Stimulated activated CD8-positive, alpha-beta memory T cell treated with anti-CD3 and anti-CD28 coated beads, Interleukin-4, amount 100 ng/mL, for 1 hour (primary cell): ENCODE measurements at places on chromosomes 12 and 14.

GRCh38 chr14:64170181-64170580, 124.0 kb downstream of the ESR2 start:
- DNase-seq: no peak

DNA sequence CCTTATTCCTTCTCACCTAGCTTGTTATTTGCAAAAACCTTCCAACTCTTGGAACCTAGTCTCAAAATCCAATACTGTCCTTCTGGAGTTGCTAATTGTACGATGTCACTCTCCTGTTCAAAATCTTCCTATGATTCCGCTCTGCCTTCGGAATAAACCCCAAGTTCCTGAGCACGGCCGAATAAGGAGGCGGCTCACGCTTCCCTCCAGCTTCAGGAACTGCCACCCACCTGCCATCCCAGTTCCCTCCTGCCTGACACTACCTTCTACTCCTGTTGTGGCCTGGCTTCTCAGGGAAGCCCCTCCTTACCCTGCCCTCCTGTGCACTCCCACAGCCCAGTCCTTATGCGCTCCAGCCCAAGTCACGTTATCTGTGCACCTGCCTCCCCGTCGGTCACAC, 73.2 kb downstream of the SETD3 start:
- no peak for DNase-seq

- no peak for DNase-seq
Observed at GRCh38 chr12:14773685-14774073, 29.6 kb downstream of the WBP11 start.

DNA sequence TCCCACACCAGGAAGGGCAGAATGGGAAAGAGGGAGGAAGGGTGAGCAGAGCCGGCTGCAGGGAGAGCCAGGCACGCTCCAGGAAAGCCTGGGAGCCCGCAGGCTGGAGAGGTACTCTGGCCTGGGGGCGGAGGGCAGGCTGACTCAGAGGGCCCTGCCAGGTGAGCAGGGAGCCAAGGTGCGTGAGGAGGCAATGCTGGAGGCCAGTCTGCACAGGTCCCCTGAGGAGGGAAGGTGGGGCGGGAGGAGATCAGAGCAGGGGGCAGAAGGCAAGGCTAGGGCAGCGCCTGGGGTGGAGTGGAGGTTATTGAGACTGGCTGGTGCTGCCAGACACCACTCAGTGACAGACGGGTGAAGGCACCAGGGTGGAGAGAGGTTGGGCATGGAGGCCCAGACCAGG, 385.0 kb downstream of the BCL11B start:
- no peak for DNase-seq

DNA sequence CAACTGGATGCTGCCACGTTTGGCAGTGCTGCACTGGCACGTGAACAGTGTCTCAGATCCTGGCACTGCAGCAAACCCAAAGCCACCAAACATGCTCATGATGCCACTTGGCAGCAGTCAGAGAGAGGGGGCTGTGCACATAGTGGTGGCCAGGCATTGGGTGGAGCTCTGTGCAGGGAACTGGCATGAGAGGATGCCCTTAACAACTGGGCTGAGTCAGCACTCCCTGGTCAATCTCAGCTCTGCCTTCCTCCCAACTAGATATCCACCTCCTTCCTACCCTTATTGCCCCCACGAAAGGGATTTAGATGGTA, 37.0 kb downstream of the ZFHX2 start:
- no peak for DNase-seq

- no peak for DNase-seq
Observed at GRCh38 chr12:129566800-129567199, 337.0 kb downstream of the TMEM132D start.

- DNase-seq: no peak
Observed at GRCh38 chr12:95474660-95474958, 657 bp downstream of the METAP2 start.

GRCh38 chr12:38469715-38470114, 153.1 kb downstream of the ALG10B start:
- DNase-seq: no peak

GRCh38 chr14:68970038-68970612, 9.0 kb downstream of the ACTN1 start:
- DNase-seq: no peak

DNA sequence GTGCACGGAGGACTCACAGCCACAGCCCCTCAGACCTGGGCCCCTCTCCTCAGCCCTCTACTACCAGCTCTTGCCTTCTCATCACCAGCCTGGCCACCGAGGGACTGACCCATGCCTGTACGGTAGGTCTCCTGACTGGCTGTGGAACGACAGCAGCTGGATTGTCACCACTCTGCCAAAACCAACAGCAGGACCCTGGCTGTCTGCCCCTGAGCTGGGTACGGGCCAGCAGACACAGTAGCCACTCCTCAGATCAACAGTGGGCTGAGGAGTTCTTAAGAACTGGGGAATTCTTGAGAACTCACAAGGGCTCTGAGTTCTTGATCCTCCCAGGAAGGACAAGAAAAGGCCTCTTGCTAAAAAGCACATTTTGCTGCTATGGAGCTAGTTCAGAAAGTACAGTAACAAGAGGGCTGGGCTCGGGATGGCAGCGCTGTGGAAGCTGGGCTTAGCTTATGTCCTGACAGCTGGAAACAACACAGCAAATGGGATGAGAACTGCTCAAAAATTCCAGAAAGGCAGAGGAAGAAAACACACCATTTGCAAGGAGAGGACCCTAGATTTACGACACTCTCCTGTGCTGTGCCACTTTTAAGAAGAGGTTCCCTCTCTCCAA, 176.4 kb downstream of the ANO2 start:
- DNase-seq: no peak

GRCh38 chr12:57735198-57735855, 3.2 kb downstream of the AGAP2 start:
- no peak for DNase-seq

DNA sequence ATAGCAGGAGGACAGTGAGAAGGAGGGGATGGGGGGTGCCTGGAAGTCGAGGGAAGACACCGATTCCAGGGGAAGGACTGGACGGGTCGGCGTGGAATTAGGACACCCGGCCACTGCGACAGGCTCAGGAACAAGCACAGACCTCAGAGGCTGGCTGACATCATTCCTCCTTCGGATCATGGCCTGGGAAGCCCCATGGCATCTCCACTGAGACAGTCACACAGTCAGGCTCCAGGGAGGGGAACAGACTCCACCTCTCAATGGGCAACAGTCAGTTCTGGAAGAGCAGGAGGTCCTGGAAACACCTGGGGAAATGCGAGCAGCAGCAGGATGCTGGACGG, 67.9 kb upstream of the FBRSL1 start:
- DNase-seq: no peak

DNA sequence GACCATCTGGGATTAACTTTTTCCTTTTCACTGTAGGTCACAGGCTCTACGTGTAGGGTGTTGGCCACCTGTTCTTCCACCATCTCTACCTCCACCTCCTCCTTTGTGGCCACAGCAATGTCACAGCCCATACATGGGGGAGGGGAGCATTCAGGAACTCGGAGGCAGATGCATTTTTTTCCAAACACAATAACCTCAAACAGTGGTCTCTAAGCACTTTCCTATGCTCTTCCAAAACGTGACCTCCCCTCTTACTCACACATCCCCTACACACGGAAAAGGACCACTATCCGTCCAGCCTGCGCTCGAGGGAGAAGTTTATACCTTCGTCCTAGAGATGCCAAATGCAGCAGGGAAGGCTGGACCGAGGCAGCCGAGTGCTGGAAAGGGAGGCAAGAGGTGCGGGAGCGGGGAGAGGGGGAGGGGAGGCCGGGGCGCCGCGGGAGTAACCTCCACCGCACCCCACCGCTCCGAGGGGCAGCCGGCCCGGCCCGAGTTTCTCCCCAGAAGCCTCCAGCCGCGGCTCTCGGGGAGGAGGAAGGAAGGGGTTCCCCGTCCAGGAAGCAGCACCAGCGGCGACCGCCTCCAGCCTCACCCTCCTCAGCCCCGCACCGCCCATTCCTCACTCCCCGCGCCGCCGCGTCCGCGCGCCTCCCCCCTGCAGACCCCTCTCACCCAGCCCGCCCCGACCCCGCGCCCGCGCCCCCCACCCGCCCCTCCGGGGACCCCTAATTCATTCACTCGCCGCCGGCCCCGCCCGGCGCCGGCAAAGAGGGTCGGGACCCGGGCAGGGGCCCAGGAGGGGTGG, 594 bp downstream of the KRAS start:
- no peak for DNase-seq

GRCh38 chr12:52440821-52441319, 6.7 kb upstream of the KRT75 start:
- DNase-seq: no peak

GRCh38 chr12:103676893-103677292, 89.8 kb downstream of the STAB2 start:
- DNase-seq: no peak

DNA sequence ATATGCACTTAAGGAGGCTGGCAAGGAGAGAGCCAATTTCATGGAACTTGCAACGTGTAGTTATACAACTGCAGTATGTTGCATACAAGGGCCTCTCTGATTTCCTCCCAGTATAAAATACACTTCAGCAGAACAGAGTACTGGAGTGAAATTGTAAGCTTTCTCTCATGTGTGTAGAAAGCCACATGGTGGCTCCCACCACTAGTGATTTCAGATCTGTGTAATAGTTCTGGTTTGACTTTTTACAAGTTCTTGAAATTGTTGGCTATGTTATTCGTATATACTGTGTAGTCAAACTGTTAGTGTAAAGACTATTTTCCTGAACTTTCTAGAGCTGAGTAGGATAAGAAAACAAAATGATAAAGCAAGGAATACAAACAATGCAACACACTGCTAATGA, 16.4 kb upstream of the LMO3 start:
- DNase-seq: no peak
